ENCODE measurements at places on chromosomes 2 and 18.

GRCh38 chr2:82998781-82999180 lies 1460.3 kb downstream of the SUCLG1 start:
- DNase-seq = no peak

GRCh38 chr2:40254611-40255010 lies 197.3 kb downstream of the SLC8A1 start:
- DNase-seq = no peak

GRCh38 chr18:54607213-54608027 lies 16.4 kb downstream of the DYNAP start:
- DNase-seq = no peak

- DNase-seq = no peak
Measured at GRCh38 chr2:86142436-86143257, 36.6 kb downstream of the PTCD3 start.

DNA sequence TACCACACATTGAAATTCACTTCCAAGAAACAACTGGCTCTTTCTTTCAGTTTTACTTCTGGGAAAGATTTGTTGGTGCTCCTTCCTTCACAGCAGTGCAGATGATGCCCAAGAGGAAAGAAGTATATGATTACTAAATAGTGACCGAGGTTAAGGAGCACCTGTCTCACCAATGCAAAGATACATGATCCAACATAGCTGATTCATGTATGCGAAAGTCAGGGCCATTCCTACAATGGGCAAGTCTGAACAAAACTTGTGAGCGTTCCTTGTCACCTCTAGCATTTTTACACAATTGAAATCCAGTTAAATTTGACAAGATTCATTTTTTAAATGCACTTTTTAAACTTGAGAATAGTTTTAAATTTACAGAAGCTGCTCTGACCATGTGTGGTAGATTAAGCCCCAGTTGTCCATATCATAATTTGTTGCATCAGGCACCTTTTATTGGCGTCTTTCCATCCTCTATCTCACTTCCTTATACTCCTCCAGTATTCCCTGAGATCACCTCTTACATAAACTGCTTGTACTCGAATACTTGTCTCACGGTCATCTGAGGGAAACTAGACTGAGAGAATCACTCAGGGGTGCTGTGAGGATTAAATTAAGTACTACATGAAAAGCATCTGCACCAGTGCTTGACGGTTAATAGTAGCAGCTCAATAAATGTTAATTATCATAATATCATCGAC lies 438.8 kb upstream of the CDH20 start:
- no peak for DNase-seq

All from fibroblast of skin of left biceps (primary cell).